GM10248 (cell line): ENCODE measurements at places on chromosomes 4 and X.

DNA sequence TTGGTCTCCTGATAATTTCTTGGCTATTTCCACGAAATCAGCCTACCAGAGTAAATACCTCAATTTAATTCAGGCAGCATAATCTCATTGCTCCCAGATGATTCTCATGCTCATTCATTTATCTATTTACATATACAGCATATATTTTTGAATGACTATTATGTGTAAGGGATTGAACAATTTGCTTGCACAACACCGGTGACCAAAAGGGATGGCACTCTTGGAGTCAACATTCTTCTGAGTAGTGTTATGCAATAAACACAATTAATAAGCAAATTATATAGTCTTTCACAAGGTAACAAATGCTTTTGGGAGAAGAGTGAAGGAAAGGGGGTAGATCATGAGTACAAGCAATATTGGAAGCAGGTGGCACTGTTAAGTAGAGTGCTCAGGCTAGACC lies 1015.3 kb downstream of the ARAP2 start:
- DNase-seq = no peak

DNA sequence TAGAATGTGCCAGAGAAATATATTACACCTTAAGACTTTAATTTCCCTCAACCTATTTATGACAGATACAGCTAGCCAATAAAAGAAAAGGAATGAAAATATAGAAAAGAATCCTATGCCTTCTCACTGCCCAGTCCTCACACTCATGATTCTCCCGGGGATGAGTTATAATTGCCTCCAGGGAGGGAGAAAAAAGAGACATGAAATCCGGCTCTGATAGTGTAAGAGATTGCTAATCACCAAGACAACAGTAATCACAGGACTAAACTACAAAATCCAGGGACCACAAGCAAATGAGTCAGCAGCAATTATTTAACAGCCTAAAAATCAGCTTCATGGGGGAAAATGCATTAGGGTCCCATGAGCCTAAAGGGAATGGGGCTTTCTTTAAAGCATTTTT lies 95.9 kb upstream of the DUSP21 start:
- DNase-seq = no peak

DNA sequence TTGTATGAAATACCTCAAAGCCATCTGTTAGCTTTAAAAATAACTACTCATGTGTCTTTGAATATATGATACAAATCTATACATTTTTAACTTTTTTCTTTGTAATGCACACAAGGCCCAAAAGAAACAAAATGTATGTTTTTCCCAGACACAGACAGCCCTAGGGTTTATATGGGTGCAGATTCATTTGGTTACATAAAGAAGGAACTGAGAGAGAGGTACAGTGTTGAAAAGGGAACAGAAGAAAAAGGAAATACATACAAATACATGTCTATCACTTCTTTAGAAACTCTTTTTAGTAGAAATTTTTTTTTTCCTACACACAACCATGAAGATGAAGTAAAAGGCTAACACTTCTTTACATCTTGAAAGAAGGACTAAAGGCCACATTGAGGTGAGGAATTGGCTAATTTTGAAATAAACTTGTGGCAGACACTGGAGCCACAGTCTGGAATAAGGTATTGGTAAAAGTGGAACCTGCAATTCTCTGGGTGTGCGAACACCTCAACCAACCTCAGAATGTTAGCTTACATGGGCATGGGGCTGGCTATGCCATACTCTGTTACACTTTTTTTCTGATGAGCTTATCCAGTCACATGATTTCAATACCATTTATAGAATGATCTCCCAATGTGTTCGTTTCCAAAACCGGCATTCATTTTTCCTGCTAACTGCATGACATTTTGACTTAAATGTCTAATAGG lies 67.9 kb downstream of the FAM47C start:
- no peak for DNase-seq

GRCh38 chr4:41727861-41728572 lies 20.5 kb downstream of the PHOX2B start:
- DNase-seq = no peak

DNA sequence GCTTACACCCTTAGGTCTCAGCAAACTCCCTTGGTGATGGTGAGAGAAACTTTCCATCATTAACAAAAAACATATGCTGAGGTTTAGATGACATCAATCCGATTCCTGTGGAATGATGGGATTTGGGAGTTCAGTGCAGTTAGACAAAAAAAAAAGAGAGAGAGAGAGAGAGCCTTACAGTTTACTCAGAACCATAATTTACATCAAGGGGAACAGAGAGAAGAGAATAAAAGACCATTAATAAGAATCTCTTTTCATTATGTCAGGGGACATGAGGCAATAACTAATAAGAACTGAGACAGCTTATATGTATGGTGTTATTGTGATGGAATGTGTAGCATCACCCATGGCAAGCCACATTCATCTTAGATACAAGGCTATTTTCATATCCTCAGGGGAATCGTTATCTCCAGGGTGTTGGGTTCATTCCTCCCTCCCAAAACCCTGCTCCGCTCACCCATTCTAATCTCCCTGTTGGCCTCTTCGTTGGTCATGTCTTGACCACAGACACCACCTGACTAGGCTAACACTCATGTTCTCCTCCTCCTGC lies 175.7 kb upstream of the MXRA5 start:
- no peak for DNase-seq

GRCh38 chr4:116180157-116180601 lies 905.2 kb downstream of the TRAM1L1 start:
- peak; percentile 12 for DNase-seq

- no peak for DNase-seq
Observed at GRCh38 chr4:45147866-45148265, 421.5 kb upstream of the GNPDA2 start.

GRCh38 chr4:13327991-13328390 lies 156.1 kb downstream of the RAB28 start:
- DNase-seq = no peak

GRCh38 chr4:130099105-130099504 lies 1003.2 kb downstream of the C4orf33 start:
- no peak for DNase-seq

- DNase-seq = no peak
Observed at GRCh38 chr4:40316333-40316781, 18.8 kb upstream of the CHRNA9 start.

DNA sequence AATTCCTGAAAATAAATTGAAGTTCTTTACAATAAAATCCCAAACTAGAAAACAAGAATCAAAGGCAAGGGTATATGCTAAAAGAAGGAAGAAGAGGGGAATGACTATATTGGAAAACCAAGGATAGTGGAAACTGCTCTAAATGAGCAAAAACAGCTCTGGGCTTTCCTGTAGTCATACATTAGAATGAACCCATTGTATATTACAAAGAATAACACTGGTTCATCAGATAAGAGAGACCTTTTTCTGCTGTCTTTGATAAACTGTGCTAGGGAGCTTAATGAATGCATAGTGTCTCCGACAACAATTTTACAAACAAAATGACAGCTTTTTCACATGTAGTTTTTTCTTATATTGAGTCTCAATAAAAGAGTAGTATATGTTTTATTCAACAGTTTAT lies 26.6 kb downstream of the TLR2 start:
- no peak for DNase-seq

DNA sequence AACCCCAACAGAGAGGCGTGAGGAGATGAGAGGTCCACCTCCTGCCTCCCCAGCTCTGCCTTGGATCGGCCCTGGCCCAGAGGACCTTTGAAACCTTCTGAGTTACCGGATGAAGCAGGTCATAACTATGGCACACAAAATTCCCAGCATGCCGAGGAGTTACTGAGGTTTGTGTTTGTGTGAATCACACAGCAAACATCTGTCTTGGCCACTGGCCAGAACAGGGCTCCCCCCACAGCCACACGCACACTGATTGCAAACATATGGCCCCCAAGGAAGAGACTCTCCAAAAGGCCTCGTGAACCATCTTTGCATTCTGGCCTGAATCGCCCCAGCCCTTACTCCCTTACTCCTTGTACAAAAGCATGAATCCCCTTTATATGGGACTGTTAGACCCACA lies 18.9 kb downstream of the RPS4X start:
- no peak for DNase-seq

- DNase-seq = no peak
Observed at GRCh38 chrX:45435481-45435880, 234.8 kb upstream of the DIPK2B start.

GRCh38 chr4:75376543-75376942 lies 137.7 kb downstream of the RCHY1 start:
- no peak for DNase-seq

- no peak for DNase-seq
Observed at GRCh38 chr4:26464420-26465095, 25.7 kb downstream of the CCKAR start.

- DNase-seq = no peak
Observed at GRCh38 chr4:16270454-16271328, 44.4 kb upstream of the TAPT1 start.

- DNase-seq = no peak
Observed at GRCh38 chrX:137482136-137482535, 83.8 kb upstream of the ZIC3 start.

- DNase-seq = no peak
Observed at GRCh38 chr4:158229768-158230167, 19.5 kb downstream of the TMEM144 start.
